ENCODE measurements at places on chromosomes 7 and 10.

- no peak for DNase-seq
Measured at GRCh38 chr7:45324683-45325237, 167.2 kb downstream of the RAMP3 start.

DNA sequence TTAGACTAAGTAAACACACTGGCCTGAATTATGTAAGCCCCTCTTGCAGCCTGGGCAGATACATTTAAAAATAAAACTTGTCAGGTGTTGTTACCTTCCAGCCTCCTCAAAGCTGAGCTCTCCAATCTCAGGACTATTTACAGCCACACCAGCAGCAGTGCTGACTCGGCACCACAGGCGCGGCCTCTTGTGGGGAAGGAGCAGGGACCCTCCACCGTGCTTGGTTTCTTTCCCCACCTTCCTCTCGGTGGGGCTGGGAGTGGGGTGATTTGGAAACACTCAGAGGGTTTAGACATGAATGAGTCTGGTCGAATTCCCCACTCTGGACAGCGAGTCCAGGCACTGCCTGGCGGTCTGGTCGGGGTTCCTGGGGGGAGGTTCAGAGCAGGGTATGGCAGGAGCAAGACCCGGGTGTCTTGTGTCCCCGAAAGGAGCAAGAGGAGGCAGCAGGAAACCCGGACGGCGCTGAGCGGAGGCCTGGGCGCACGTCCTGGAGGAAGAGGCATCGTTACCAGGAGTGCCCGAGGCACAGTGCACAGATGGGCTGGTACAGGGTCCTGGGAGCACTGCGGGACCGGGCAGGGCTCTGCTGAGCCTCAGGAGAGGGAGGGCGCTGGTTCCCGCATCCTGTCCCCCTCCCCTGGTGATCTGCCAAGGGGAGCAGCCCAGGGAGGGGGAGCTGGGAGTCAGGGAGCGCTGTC, 29.2 kb upstream of the CFAP46 start:
- no peak for DNase-seq

GRCh38 chr10:78975926-78976325, 92.8 kb upstream of the ZMIZ1 start:
- DNase-seq: no peak

GRCh38 chr7:80639011-80639410, 569 bp downstream of the CD36 start:
- DNase-seq: no peak

- DNase-seq: no peak
Measured at GRCh38 chr10:35202050-35202449, 75.4 kb downstream of the CREM start.

DNA sequence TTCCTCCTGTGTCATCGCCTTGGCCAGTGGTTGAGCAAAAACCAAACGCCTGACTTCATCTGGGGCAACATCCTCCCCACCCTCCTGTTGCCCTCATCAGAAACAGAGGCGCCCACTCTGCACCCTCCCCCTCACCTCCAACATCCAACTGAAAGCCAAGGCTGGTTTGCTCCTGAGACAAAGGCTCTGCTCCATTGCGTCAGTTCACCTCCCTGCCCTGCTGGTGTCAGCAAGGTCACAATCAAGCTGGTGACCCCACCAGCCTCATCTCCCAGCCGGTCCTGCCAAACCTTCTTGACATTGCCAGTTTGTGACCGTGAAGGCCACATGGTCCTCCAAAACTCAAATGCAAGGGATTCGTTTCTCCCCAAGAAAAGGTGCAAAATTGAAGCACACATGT, 131.7 kb upstream of the ADAM12 start:
- no peak for DNase-seq

GRCh38 chr10:119388849-119389345, 153.6 kb downstream of the RGS10 start:
- no peak for DNase-seq

- no peak for DNase-seq
Measured at GRCh38 chr7:139567647-139568345, 44.3 kb downstream of the CLEC2L start.

- DNase-seq: no peak
Measured at GRCh38 chr7:15370441-15370840, 191.4 kb downstream of the AGMO start.

DNA sequence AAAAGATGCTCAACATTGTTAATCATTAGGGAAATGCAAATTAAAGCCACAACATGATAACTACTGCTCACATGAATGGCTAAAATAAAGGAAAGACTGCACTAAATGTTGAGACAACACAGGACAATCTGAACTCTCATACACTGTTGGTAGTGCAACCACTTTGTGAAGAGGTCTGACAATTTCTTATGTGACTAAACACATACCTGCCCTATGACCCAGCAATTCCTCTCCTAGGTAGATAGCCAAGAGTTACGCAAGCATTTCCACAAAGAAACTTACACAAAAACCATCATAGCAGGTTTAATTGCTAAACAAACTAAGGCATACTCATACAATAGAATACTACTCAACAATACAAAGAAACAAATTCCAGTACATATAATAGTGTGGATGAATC, 41.8 kb upstream of the HERPUD2 start:
- DNase-seq: no peak

DNA sequence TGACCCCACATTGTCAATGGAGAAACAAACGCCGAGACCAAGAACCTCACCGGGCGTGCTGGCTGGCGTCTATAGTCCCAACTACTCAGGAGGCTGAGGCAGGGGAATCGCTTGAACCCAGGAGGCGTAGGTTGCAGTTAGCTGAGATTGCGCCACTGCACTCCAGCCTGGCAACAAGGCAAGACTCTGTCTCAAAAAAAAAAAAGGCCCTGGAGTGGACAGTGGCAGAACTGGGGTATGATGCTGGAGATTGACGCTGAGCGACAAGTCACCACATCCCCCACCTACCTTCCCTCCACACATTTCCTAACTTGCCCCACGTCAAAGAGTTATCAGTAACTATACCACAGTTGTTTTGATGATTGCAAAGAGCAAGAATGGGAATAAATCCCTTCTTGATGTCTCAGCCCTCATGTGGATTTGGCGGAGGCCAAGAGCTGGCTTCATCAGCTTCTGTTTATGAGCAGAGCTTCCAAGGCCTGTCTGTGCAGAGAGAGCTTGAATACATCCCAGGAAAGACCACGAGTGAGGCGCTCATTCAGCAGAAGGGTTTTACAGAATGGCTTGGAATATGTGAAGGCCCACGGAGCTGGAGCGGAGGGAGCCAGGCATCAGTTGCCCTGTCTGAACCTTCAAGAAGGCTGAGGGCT, 28.0 kb upstream of the TNS3 start:
- no peak for DNase-seq

- no peak for DNase-seq
Measured at GRCh38 chr7:45021604-45022296, 21.7 kb downstream of the CCM2 start.

DNA sequence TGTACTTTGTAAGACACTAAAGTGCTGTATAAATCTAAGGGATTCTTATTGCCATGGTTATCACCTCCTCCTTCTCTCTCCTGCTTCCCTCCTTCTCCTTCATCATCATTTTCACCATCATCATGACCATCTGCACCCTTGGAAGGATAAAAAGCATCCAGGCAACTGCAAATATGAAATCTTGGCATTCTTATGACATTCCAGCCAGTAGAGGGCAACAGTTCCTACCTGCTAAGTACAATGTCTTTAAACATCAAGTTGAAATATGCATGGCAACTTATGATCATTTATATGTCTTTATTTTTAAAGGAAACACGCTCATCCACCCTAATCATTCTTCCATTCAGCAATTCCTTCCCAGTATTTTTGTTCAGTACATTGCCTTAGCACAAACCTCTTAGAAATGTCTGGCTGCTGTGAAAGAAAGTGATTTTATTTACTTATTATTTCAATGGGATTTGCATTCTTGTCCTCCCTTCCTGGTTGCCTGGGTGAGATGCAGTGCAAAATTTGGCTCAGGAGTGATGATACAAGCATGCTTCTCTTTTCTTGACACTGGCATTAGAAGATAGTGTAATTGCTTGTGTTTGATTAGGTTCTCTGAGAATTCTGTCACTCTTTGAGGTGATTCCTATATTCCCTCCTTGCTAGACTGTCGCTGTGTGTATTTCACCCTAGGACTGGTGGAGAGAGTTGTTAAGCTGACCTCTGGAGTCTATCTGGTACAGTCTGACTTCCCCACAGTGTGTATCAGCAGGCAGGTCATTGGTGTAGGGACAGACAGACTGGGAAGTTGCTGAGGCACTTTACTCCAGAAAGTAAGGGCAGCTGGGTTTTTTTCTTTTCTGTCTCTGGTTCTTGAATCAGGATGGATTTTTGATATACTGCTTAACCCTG, 188.5 kb upstream of the BMPER start:
- no peak for DNase-seq

DNA sequence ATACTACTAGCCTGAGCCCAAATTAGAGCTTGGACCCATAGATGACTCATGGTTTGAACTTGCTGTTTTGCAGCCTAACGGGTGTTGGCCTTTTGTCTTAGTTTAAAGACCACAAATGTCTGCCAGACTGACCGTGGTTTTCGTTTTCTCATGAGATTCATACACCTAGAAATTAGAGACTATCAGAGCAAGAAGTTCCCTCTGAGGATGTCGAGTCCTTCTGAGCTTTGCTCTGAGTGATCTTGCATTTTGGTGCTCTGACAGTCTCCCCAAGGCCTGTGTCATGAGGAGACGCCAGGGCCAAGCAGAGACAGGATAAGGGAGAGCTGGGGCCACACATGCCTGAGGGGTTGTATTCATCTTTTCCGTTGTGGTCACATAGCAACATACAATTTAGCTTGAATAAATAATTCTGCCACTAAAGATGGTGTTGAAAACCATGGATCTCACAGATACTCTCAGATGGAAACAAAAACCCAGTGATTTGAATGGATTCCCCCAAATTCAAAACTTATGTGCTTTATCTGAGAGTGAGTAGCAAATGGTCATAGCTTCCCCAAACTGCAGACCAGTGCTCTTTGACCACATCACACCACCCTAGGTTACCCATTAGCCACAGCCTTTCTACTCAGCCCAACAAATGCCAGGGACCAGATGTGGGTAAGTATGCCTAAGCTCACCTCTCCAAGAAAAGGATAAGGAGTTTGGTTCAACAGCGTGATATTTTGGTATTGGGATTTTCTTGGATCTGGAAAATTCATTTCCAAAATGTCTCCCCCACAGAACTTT, 762.0 kb upstream of the IGFBP3 start:
- no peak for DNase-seq

GRCh38 chr10:122688293-122688989, 11.2 kb downstream of the C10orf120 start:
- no peak for DNase-seq

- DNase-seq: no peak
Measured at GRCh38 chr10:122363722-122364463, 10.6 kb upstream of the PLEKHA1 start.

GRCh38 chr10:118633786-118634185, 38.3 kb upstream of the PRLHR start:
- DNase-seq: no peak

- no peak for DNase-seq
Measured at GRCh38 chr7:132575982-132576720, at the start of gene PLXNA4. Gene PLXNA4 (minus strand): TSS chr7:132576470. CDS start chr7:132508693, 67,777 bp downstream.
